ENCODE measurements at places on chromosomes 11 and 22.

- DNase-seq: no peak
Observed at GRCh38 chr22:31142285-31142684, 2.0 kb upstream of the PLA2G3 start.

GRCh38 chr11:63918507-63919191 lies 1.7 kb upstream of the RCOR2 start:
- no peak for DNase-seq

DNA sequence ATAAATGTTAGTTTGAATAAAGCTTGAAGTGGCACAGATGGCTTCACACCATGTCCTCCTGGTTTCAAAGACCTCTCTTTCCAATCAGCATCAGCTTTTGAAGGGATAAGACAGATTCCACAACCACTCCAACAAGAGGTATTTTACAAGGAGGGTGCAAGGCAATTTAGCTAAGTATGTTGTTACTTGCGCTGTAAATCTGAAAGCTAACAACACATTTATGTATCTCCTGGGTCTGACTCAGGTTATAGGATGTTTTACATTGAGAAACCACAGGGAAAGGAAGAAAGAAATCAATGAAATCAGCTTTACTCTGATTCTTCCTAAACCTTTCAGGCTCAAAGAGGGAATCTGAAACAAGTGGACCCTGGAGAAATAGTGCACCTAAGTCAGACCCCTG lies 12.1 kb downstream of the CWC15 start:
- DNase-seq: no peak

DNA sequence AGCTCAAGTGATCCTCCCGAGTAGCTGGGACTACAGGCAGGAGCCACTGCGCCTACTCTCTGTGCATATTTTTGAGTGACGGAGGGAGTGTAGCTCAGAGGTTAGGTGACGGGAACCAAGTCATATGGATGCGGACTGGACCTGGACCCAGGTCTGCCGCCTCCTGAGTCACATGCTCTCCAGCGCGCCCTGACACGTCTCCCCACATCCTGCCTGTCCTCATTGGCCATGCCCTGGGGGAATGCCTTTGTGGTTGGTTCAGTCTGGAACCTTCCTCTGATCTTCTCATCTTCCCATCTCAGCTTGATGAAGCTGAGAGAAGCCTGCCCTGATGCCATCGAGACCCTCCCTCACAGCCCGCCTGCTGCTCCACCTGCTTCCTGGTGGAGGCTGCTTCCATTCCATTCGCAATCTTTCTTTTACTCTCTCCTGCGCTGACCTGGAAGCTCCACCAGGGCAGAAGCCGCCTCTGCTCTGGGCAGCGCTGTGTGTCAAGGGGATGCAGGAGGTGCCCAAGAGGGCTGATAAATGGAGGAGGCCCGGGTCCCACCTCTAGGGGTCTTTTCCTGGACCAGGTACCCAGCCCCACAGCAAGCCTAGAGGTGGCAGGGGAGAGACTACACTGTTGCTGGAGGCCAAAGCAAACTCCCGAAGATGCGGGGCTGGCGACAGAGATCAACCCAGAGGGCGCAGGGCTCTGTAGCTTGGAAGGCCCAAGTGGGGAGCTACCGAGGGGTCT lies 13.9 kb upstream of the BAIAP2L2 start:
- no peak for DNase-seq

DNA sequence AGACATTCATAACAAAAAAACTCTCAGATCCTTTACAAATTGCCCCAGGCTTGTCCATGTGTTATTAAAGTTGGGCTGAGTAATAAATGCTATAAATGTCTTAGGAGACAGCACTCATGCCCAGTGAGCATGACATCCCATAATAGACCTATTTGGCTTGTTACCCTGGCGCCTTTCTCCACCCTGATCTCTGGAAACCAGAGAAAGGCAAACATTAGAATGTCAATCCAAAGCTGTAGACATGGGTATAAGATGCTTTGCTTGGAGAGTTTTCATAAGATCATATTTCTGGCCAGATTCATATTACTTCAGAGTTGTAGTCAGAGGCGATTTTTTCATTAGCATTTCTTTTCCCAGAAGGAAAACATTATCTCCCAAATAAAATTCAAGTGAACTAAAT lies 161.3 kb upstream of the UBASH3B start:
- DNase-seq: no peak

GRCh38 chr11:115996125-115996807 lies 492.1 kb upstream of the CADM1 start:
- no peak for DNase-seq

DNA sequence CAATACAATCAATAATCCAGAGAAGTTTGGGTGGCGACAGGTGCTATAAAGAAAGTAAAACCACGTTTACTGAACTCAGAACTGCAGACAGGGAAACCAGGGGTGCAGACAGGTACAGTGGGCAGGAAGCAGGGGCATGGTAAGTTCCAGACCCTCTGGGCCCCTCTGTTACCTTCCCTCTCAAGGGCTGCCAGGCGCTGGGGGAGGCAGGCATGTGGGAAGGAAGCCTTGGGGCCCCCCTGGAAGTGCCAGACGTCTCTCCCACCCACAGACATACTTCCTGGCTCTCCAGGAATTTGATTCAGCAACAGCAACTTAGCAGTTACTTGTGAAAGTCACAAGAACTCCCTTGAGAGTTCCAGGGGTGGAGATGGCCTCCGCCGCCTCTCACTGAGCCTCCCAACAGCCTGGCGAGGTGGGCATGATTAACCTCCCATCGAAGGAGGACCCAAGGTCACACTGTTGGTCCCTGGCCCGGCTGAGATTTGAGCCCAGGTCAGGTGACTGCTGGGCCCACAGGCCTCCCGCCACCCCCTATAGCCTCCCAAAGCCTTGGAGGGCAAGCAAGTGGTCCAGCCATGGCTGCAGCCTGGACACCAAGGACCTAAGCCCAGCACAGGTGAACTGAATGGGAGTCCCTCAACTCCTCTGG lies 14.1 kb upstream of the TSKU start:
- DNase-seq: no peak

DNA sequence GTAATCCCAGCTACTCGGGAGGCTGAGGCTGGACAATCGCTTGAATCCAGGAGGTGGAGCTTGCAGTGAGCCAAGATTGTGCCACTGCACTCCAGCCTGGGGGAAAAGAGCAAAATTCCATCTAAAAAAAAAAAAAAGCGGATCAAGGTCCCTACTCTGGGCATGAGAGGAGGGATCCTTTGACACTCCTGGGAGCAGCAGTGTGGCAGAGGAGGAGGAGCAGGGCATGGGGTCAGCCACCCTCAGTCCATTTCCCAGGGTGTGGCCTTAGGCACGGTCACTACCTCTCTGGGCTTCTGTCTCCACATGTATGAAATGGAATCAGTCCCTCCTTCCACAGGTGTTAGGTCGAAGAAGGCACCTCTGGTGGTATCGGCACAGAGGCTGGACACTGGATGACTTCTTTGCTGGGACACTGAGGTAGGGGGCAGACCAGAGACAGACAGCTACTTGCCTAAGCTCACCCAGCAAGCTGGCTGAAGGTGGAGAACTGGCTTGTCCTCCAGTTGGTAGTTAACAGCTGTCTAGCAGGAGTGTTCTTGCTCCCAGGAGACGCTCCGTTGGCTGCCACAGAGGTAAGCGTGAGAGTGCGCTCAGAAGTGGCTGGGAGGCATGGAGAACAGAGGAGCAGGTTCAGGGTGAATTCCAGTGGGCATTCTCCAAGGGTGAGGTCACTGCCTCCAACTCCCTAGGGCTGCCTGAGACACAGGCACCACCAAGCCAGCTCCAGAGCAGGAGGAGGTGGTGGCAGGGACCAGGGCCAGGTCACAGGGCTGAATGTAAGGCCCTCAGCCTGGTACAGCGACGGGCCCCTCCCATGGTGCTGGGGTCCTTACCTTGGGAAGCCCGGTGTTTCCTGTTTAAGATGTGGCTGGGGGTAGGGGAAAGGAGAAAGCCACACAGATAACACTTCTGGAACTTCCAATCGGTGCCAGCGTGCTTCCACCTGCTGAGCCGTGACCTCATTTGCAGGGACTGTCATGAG lies 19.5 kb downstream of the TXN2 start:
- DNase-seq: no peak

DNA sequence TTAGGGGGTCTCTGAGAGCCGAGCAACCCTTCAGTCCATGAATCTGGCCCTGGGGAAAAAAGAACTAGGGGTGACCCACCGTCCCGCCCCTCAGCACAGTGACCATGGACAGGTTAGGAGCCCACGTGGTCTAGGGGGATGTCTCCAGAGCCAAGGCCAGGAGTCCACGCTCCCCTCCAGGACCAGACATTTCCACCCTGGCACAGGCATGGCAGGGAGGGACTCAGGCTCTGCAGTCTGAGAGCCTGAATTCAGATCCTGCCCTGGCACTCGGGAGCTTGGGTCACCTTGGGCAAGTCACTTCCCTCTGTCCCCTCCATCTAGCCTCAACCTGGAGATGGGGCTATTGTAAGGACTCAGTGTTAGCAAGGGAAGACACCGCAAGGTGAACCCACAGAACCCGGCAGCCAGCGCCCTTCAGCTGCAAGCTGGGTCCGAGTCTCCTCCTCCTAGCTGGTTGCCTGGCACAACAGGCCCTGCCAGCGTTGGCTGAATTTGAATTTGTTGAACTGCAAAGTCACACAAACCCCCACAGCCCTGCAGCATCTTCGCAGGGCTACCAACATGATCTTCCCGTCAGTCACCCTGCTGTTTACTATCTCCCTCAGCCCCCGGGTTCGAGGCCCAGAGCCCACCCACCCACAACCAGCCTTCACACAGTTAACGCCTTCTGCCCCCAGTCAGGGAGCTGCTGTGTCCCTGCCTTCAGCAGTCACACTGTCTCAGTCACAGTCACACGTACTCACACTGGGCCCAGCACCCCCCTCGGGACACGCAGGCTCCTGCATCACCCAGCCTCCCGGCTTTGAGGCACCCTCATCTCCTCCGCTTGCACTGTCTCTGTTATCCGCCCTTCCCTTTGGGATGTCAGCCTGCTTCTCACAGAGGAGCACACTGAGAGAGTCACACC lies 603 bp upstream of the PDGFB start:
- DNase-seq: no peak

- no peak for DNase-seq
Observed at GRCh38 chr11:36065436-36065835, 121.6 kb downstream of the LDLRAD3 start.

GRCh38 chr11:69746752-69747742 lies 28.1 kb downstream of the FGF4 start:
- DNase-seq: no peak

- no peak for DNase-seq
Observed at GRCh38 chr22:17783312-17783711, 9.0 kb upstream of the BID start.

GRCh38 chr11:79813551-79813950 lies 372.7 kb upstream of the TENM4 start:
- no peak for DNase-seq

- peak; percentile 0 for DNase-seq
Observed at GRCh38 chr11:2096919-2097301, 42.3 kb downstream of the IGF2 start.
